ENCODE measurements at places on chromosomes 16 and 17.

- no peak for DNase-seq
Observed at GRCh38 chr16:70678898-70679670, 6.8 kb downstream of the MTSS2 start.

DNA sequence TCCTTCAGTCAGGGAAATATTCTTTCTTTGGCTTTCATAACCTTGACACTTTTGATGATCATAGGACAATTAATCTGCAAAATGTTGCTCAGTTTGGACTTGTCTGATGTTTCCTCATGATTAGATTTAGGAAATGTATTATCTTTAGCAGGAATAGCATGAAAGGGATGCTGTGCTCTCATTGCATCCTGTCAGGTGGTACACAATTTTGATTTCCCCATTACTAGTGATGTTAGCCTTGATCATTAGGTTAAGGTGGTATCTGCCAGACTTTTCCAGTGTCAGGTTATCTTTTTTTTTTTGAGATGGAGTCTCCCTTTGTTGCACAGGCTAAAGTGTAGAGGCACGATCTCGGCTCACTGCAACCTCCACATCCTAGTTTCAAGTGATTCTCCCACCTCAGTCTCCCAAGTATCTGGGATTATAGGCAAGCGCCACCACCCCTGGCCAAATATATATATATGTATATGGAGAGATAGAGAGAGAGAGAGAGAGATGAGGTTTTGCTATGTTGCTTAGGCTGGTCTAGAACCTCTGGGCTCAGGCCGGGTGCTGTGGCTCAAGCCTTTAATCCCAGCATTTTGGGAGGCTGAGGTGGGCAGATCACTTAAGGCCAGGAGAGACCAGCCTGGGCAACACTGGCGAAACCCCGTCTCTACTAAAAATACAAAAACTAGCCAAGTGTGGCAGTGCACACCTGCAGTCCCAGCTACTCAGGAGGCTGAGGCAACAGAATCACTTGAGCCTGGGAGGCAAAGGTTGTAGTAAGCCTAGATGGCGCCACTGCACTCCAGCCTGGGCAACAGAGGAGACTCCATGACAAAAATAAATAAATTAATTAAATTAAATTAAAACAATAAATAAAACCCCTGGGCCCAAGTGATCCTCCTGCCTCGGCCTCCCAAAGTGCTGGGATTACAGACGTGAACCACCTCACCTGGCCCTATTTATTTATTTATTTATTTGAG lies 15.8 kb upstream of the CAVIN1 start:
- no peak for DNase-seq

DNA sequence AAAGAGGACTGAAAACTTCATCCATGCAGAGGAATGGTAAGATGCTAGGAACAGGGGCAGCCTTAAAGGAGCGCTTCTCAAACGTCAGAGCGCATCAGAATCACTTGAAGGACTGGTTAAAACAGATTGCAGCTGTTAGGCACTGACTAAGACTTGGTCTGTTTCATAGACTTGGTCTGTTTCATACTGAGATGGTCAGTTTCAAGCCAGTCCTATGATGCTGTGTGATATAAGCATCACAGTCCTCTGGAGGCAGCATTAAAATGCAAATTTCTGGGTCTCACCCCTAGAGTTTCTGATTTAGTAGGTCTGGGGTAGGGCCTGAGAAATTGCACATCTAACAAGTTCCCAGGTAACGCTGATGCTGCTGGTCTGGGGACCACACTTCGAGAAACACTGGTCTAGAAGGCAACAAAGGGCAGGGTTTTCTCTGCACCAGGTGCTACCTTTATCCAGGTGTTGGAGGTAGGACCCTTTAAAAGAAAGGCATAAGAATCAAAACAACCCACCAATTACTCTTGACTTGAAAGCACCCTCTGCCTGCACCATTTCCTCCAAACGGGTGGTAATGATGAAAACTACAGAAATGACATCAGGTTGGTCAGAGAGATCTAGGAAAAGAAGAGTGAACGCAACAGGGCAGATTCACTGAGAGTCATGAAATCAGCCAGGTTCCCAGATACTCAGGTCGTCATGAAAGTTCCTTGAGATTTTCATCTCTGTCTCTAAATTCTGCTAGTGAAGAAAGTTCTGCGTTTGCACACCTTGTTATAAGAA lies 95.0 kb upstream of the RCVRN start:
- DNase-seq, result no peak

DNA sequence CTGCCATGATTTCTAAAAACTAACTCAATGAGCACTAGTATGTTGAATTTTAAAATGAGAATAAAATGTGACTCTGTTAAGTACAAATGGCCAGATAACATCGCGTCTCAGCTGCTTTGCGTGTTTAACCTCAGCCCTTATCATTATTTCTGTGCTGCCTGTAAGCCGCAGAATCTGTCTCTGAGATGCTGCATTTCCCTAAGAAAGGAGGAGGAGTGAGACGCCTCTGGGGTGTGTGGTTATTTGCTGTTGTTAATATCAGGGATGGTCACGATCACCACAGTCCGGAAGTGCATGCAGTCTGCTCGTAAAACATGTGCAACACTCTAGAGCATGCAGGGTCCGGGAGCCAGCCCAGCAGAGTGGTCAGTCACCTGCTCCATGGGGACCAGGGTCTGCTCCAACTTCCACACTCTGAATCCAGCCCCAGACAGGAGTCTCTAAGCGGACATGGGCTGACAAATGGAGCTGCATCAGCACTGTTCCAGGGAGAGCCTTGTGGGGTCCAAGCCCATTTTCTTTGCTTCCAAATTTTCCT lies 342.5 kb downstream of the MAF start:
- DNase-seq, result no peak

GRCh38 chr17:21170809-21171208 lies 43.2 kb downstream of the TMEM11 start:
- no peak for DNase-seq

All from HS-5 (cell line).